NCI-H1048 (cell line): ENCODE measurements at places on chromosomes 16 and 17.

DNA sequence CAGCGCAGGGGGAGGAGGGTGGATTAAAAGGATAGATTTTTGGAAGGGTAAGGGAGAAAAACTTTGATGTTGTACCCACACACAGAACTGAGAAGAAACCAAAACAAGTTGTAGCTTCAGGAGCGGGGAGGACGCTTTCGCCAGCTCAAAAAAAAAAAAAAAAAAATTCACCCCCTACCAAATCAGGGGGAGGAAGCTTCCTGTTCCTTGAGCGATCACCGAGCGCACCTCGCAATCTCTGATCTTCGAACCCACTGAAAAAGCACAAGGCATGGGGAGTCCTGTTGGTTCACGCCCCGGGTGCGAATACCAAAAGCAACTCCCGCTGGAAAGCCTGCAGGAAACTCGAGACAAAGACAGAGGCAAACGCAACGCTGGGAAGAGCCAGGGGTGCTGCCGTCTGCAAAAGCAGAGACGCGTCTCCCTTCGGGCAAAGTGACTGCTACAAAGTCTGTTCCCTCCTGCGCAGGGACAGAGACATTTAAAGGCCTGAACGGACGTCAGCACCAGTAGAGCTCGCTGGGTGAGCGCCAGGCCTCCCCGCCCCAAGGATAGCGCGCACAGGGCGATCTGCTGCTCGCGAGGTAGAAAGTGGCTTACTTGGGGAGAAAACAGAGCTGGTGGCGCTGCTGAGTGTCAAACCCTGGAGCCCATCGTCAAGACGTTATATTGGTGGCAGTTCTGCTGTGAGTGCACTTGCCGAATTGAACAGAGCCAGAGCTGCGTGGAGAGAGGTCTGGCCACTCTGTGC, 190.4 kb downstream of the USP22 start:
- no peak for DNase-seq

DNA sequence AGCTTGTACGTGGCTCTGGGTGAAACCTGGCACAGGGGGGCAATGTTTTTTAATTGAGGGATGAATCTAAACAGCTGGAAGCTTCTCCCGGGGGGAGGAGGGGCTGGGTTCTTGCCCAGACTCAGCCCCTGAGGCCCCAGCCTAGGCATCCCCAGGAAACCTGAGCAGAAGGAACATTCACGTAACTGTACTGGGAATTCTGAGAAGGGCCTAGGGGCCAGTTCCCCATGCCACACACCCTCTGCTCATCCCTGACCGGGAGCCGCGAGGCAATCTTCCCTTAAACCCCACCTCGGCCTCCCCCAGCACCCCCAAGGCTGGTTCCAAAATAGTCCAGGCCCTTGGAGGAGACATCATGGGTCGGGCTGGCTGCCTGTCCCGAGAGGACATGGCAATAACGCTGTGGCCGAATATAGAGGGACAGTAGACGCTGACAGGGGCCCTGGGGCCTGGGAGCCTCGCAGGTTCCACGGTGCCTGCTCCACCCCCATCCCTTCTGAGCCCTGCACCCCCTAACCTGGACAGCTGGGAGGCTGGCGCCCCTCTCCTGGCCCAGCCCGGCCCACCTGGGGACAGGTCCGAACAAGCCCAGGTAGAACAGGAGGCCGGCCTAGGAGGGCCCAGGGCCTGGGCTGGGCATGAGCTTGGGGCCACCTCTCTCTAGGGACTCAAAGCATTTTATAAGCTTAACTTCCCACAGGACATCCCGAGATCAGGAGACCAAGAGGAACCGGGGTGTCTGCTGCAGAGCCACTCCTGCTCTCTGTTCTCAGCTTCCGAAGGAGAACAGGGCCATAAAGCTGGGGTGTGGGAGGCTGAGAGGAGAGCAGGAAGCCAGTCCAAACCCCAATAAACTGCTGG, 83.2 kb upstream of the TOB1 start:
- DNase-seq = no peak

- no peak for DNase-seq
These were observed 7.1 kb upstream of the ITPRIPL2 start for GRCh38 chr16:19106625-19107020.

DNA sequence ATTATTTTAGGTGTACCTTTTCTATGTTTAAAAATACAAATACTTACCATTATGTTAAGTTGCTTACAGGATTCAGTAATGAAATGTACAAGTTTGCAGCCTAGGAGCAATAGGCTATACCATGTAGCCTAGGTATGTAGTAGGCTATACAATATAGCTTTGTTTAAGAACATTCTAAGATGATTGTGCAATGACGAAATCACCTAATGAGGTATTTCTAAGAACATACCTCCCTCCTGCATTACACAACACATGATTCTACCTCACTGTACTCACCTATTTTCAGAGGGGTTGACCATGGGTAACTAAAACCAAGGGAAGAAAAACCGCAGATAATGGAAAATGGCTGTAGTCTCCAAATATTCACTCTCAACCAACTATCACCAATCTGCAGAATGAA, 35.3 kb upstream of the TBC1D3K start:
- DNase-seq = no peak

DNA sequence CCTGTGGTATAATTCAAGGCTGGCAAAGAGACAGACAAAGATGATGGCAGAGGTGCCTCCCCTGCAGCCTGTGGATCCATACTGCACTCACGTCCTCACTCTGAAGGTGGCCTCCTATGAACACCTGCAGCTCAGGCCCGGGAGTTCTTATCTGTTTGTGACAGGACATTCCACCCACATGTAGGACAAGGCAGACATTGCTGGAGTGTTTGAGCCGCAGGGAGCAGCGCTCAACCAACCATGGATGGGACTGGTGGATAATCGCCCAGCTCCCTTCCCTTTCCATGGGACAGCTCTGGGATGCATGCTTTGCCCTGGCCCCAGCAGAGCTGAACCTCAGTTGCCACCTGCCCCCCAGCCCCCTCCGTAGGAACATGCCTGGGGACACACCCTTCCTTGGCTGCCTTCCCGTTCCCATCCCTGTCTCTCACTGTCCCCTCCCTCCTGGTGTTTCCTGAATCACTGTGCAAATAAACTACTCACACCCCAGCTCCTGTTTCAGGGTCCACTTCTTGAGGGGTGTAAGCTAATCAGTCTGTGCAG, 22.2 kb downstream of the ITPRIPL2 start:
- DNase-seq = no peak

DNA sequence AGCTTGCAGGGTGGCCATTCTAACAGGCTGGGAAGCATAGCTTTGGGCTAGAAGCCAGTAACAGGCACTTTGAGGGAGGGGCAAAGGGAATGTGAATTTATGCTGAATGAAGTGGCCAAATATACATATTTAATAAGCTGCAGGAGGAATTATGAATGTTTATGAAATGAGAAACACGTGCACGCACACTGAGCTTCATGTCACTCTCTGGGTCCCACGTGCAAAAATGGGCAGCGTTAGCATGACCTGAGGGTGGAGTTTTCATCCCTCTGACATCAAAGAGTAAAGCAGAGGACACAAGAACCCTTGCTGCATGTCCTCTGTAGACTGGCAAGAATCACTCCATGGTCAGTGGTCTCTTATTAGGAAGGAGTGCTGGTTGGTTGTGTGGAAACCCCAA, 337.0 kb downstream of the UTP18 start:
- no peak for DNase-seq

DNA sequence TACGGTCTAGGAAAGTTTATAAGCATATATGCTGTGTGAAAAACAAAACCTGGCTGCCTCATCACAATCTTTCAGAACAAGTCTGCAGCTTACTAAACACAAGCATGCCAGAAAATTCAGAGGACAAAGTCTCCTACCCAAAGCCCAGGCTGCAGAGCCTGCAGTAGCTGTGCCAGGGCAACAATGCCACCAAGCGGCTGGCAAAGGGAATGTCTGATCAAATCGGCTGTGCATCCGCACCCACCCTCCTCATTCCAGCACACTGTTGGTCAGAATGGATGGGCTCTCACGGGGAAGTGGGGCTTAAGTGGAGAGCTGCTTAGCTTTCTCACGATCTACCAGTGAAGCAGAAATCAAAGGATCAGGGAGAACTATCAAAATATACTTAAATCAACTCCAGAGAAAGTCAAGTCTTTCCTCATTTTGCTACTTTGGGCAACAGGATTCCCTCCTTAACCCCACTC, 73.5 kb downstream of the CYTH1 start:
- DNase-seq = peak; percentile 53

- no peak for DNase-seq
These were observed 1.5 kb upstream of the GFAP start for GRCh38 chr17:44916781-44917241.

- DNase-seq = no peak
These were observed 1.8 kb downstream of the RAI1 start for GRCh38 chr17:17682737-17683680.

- DNase-seq = no peak
These were observed 7.8 kb downstream of the NACA2 start for GRCh38 chr17:61583242-61583641.

DNA sequence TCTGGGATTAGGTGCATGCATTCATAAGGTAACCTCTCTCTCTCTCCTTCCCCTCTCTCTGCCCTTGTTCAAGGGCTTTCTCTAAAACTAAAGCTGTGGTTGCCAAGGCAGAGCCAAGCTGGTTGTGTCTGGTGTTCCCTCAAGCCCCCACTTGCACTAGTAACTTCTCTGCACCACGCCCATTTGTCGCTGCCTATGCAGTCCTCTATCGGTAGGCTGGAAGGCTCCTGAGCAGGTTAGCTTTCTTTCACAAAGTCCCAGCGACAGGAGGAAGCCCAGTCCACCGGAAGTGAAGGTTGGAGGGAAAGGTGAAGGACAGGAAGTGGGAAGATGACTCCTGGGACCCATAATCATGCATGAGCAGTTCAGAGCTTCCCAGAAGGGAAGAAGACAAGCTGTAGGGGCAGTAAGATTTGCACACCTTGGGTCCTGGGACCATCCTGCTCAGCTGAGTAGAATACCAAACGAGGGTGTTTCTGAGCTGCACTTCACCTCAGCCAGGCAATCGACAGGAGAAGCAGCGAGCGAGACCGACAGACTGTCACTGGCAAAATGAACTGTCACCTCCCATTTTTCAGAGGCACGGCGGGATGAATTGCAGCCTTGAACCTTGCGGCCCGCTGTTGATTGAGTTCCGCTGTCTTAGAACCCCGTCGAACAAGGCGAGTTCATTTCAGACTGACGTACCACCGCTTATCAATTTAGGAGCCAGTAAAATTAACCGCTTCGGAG, 14.7 kb upstream of the SKAP1 start:
- DNase-seq = no peak

- DNase-seq = no peak
These were observed 29.3 kb downstream of the AKAP10 start for GRCh38 chr17:19948116-19948943.

- DNase-seq = no peak
These were observed 83.6 kb upstream of the NLRP1 start for GRCh38 chr17:5667871-5668270.

DNA sequence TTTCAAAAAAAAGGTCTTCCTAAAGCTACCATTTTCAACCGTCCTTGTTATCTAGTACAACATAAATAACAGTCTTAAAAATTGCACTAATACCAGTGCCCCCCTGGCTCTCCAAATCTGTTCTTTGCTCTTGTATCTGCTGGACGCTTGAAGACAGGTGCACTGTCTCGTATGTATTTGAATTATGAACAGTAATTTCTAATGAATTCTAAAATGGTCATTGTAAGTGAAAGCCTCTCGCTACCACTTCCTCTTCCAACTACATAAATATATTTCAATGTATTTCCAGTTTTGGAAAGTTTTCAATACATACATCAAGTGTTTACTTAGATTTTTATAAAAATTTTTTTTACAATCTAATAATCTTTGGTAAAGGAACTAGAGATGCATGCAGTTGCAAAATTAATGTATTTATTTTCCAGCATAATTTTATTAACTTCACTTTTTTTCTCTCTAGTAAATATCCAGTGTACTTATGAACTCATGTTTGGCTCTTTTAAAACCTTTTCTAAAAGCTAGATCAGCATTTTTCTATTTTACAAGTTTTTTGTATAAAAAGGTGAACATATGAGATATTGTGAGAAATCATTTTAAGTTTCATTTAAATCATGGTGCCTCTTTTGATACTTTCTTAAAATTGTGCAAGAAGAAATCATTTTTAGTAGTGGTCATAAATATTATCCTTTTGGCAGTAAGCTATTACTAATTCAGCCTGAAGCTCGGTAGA, 31.0 kb downstream of the ERCC4 start:
- no peak for DNase-seq

DNA sequence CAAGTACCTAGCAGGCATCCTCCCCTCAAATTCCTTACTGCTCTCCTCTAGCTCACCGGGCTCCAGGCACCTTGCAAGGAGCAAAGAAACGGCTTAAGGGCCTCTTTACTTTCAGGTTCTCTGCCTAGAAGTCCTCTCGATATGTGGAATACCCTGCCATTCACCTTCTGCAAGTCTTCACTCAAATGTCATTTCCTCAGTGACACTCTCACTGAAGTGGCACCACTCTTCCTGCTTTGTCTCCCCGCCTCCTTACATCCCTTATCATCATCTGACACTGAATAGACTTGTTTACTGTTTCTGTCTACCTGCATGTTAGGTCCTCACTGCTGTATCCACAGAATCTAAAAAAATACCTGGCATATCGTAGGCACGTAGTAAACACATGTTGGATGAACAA, 947 bp downstream of the SLC7A6OS start:
- DNase-seq = no peak

GRCh38 chr17:60398227-60398959, 6.5 kb upstream of the USP32 start:
- no peak for DNase-seq

GRCh38 chr16:73778887-73779286, 517.7 kb upstream of the PSMD7 start:
- DNase-seq = no peak

- no peak for DNase-seq
These were observed 59.1 kb downstream of the OTOA start for GRCh38 chr16:21722771-21723455.

DNA sequence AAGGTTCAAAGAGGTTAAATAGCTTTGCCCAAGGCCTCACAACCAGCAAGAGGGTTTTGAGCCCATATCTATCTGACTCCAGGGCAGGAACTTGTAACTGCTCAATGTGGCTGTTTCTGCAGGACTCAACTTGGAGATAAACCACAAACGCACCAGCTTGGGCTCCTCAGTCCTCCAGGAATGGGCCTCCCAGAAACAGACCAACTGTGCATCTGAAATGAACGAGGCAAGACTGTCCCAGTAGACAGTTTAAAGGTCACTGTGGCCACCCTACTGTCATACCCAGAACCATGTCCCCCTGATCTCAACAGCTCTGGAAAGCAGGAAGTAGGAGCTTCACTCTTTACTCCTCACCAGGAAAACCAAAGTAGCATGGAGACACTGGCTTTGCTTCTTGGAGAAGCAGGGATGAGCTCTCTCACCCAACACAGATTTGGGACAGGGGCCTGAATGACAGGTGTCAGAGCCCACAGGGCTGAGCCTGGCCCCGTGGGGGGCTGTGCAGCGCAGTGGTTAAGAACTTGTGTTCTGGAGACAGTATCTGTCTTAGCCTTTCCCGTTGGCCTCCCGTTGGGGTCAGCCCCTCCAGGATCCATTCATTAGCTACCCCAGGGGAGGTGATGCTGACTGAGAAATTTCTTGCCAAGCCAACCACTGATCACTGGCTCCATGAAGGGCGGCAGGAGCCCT, 2.3 kb upstream of the CALB2 start:
- no peak for DNase-seq
